ENCODE measurements at places on chromosomes 5 and 9.

GRCh38 chr5:126531543-126532120, 63.4 kb downstream of the ALDH7A1 start:
- DNase-seq, result no peak

GRCh38 chr9:105447814-105448812, at the start of gene FSD1L:
FSD1L (plus strand) TSS chr9:105448034; CDS start chr9:105448221, 187 bp downstream.
- peak; percentile 86 for DNase-seq

DNA sequence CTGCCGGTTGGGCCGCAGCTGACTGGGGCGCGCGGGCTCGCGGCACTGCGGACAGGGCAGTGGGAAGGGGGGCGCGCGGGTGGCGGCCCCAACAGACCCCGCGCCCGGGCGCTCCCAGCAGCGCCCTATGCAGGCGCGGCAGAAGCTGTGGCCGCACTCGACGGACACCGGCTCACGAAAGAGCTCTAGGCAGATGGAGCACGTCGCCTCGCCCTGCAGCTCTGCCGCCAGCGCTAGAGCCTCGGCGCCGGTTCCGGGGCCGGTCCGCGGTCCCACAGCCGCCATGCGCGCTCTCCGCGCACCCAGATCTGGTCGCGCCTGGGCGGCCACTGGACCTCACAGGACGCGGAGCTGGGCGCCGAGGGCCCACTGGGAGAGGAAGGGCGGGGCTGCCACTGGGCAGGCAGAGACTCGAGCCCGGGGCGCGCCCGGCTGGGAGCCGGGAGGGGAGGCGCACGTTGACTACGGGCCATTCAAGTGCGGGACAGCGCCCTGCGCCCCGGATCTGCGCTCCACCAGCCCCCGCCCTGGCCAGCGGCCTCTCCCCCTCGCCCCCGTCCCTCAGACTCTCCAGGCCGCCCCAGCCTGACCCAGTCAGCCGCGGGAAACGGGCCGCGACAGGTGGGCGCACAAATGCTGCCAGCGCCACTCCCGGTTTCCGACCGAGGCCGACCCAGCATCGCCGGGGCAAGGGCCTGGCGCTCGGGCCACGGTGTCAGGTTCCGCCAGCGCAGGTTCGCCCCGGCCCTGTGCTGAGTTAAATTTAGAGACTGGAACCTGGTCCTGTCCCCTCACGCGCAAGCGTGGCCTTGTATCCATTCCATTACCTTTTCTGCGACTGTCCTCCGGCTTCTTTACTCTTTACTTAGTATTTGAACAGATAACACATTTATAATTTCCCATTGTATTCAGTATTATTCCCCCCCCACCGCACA, at the start of gene TRIM7:
TSS of gene TRIM7 (minus strand) at position 371 of the 935 bp plus-strand sequence. CDS start at position 285, 86 bp downstream.
- no peak for DNase-seq

GRCh38 chr5:179378116-179378440, 32.8 kb upstream of the ADAMTS2 start:
- no peak for DNase-seq

DNA sequence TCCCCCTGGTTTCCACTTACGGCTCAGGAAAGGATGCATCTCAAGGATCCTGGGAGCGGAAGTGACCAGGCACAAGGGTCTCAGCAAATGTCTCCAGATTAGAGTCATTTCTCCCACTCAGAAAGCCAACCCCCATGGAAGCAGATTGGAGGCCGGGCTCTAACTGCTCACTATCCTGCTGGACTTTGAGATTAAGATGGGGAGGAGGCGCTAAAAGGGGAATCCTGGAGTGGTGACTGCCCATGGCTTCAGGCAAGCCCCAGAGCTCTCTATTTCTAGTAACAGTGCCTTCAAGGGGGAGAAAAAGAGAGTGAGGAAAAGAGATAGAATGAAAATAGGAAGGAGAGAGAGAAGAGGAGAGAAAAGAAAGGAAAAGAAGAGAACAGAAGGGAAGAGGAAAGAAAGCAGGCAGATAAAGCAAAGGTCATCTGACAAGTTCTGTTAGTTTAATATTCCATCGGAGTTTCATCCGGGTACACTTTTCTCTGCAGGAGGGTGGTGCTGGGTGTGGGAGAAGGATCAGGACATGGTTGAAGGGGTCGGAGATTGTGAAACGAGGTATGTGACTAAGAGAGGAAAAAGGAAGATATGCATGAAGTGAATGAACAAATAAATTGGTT, at the start of gene AGXT2:
TSS of gene AGXT2 (minus strand) at position 165 of the 620 bp plus-strand sequence. CDS start at position 108, 57 bp downstream.
- no peak for DNase-seq

- DNase-seq, result no peak
These were observed 146.4 kb upstream of the SMIM23 start for GRCh38 chr5:171639205-171639621.

- peak; percentile 36 for DNase-seq
These were observed 230.6 kb downstream of the EBF1 start for GRCh38 chr5:158869092-158869491.

DNA sequence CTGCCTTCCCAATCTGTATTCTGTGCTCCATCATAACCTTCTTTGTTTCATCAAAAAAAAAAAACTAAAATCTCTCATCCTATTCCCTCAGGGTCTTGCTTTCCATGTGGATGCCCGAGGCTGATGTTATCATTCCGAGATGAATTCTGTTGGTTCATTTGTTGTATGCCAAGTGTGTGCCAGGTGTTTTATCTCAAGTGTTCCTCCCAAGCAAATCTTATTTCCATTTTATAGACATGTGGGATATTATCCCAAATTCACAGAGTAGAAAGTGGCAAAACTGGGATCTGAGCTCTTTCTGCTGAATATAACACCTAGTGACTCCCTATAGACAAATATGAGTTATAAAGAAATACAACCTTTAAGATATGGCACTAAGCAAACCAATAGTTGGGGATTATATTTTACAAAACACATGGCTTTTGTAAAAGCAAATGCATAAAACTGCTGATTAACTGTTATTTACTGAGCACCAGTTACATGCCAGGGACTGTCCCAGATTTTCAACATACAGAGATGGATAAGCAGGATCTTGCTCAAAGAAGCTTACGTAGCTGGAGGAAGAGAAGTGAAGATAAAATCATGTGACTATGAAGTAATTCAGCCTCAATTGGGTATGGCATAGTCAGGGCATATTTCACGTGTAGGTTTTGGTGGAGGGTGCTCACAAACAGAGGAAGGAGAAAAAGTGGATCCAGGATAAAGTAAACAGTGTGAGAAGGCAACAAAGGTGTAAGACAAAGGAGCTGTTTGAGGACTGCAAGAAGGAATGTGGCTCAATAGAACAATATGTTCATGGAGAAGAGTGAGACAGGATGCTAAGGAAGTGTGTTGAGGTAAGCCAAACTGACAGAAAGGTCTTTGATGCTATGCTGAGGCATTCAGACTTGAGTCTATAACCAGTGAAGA, 143.3 kb upstream of the ADAMTSL1 start:
- DNase-seq, result no peak

DNA sequence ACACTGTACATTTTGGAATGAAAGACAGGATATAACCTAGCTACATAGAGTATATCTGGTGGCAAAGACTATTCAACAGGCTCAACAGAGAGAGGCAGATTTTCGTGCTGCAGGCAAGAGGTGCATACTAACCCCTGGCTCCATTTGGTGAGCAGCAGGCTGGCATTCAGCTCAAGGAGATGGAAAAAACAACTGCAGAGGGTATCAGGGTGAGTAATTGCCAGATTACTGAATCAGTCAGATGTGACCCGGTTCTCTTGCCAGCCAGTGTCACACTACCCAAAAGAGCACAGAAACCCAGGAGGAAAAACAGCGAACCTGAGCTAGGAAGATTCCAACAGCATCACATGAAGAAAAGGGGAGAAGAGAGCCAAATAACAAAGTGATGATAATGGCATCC, 130.4 kb upstream of the PRLR start:
- DNase-seq, result no peak

DNA sequence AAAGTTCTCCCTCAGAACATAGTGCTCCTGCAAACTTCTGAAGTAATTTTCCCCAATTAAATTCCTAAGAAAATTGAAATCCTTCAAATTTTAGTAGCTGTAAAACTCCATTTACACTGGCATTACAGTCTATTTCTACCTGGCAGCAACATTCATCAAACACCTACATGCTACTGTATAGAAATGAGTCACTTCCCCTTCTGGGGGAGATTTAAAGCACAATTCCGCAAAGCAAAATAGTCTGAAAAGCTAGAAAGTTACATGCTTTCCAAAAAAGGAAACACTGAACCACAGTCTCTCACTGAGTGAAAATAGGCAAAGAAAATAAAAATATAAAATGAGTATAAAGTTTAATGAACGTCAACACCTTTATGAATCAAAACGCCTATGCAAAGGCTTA, 43.3 kb downstream of the MCTP1 start:
- DNase-seq, result no peak

GRCh38 chr9:254516-254915, 39.9 kb downstream of the DOCK8 start:
- no peak for DNase-seq

DNA sequence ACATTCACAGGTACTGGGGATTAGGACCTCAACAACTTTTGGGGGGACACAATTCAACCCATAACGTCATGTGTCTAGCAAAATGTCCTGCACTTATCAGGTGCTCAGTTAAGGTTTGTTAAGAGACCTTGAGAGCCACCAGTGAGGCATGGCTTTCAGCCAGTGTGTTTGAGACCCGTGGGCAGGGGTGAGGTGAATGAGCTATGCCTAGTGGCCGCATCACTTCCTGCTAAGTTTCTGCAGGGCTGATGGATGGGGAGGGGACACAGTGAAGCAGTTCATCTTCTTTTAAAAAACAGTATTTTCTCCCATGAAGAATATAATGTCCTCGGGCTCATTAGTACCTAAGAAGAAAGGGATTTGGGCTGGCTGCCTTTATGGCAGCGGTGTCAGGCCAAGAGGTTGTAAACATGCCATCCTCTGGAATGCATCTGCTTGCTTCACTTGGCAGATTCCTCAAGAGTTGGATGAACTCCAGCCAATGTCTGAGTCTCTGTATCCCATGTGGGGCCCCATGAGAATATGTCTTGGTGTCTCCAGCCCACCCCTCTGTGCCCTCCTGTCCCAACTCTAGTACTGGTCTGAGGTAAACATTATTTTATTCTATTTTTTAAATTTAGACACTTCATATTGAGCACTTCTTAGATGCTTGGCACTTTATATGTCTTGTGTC, 282.2 kb downstream of the CWC27 start:
- no peak for DNase-seq

- peak; percentile 38 for DNase-seq
These were observed 114.3 kb upstream of the IL12B start for GRCh38 chr5:159444441-159445082.

DNA sequence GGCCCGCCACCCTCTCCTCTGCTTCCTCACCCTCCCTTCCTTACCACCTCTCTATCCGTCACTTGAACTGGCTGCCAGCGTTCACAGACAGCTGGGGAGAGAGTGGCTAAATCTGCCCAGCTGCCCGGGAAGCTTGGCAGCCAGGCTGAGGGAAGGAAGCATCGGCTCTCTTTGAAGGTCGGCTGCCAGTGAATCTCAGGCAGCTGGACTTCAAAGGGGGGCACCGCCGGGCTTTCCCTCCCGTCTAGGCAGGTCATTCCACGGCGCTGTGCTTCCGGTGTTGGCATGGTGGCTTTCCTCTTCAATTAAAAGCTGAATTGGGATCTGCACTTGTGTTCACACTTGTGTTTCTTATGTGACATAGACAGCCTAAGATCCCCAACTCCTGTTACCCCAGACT, 174.0 kb downstream of the GDNF start:
- no peak for DNase-seq

DNA sequence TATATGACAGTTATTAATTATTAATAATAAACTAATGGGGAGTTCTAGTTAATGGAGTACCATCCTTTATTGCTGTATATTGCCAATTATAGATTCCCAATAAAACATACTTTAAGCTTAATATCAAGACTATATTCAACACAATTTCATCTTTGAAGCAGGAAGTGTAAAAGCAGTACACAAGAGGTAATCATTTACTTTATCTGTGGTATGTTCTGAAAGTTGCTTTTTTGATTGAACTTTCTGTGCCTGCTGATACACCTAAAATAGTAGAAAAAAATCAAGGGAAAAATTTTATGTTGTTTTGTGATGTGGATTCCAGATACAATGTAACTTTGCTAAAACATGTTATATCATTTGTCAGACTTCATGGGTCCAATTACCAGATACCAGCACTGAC, 58.0 kb downstream of the ACO1 start:
- DNase-seq, result no peak

DNA sequence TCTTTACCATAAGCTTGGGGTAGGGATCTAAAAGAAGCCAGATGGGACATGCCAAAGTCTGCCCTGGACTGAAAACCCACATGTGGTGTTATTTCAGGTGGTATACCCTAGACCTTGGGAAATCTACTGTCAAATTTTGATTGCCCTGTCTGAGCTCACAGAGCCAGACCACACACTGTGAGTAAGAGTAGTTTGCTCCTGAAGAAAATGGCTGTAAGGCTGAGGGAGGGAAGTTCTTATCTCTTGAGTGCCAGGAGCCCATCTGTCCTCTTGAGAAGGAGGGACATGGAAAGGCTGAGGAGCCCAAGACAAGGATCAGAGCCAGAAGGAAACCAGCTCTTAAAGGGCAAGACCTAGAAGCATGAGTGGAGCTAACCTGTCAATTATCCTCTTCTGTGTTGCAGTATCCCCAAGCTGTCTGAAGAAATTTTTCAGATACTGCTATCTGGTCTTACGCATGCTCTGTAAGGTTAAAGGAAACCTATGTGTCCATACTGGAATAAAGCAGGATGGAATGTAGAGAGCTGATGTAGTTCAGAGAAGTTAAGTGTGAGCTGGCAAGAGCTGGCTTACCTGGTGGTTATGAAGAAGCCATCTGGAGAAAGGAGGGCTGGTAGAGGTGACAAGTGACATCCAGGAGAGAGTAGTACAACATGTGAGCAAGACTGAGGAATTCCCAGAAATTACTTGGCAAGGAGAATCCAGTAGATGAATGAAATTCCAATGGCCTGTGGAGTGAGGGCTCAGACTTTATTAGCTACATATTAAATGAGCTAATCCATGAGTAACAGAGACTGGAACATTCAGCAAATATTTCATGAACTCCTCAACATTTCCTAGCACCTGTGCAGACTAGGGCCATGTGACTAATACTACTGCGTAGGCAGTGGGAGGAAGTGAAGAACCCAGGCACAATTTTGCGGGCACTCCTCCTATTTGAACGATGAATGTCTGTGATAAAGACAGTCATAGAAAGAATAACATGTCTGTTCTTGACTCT, 389.1 kb upstream of the KIF2A start:
- DNase-seq, result no peak

GRCh38 chr5:122346897-122347581, 35.0 kb downstream of the SNCAIP start:
- DNase-seq, result no peak

Data from NT2/D1 (cell line).